ENCODE measurements at places on chromosomes 6 and 20.
A peak's percentile ranks its signal among the peaks of the same experiment; 100 is the strongest.

- no peak for DNase-seq
These were observed 10.9 kb upstream of the NCOA3 start for GRCh38 chr20:47490795-47491194.

DNA sequence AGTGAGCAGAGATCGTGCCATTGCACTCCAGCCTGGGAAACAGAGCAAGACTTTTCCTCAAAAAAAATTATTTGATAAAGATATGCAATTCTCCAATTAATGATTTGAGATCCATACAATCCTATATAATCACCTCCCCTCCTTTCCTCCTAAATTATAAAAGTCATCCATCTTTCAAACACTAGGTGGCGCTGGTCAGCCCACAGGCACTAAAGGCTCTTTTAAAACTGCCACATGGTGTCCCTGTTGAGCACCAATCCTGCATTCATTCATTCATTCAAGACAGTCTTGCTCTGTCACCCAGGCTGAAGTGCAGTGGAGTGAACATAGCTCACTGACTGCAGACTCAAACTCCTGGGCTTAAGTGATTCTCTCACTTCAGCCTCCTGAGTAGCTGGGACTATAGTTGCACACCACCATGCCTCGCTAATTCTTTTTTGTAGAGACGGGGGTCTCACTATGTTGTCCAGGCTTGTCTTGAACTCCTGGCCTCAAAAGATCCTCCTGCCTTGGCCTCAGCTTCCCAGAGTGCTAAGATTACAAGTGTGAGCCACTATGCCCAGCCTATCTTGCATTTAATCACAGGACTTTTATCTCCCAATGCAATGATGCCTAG, 58.7 kb upstream of the SLC2A12 start:
- peak; percentile 70 for DNase-seq

DNA sequence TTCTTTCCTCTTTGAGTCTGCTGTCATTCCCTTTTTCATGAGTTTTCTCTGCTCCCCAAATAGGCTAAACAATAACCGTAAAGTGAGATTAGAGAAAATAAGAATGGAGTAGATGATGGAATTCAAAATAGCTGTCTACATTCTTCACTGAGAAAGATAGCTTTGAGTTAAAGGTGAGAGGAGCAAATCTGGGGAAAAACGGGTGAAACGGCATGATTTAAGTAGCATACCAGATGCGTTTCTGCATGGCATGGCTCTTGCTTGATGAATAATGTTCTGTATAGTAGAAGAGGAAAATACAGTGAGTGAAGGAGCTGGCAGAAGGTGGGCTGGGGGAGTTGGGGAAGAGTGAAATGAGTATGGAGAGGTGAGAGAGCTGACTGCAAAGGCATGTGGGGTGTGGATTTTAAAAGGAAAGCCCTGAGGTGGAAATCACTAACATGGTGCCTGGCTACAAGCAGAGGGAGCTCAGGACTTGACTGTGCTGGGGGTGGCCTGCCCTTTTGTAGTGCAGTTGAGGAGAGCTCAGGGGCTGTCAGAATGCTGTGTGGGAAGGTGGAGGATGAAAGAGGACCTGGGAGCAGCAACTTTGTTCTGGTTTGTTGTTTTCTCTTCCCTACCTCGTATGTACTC, 8.8 kb downstream of the BICRAL start:
- no peak for DNase-seq

GRCh38 chr6:138237463-138237862, 19.2 kb upstream of the PBOV1 start:
- no peak for DNase-seq

GRCh38 chr20:50541606-50542041, 31.4 kb downstream of the PTPN1 start:
- no peak for DNase-seq

GRCh38 chr6:137305691-137306090, 86.5 kb upstream of the IFNGR1 start:
- no peak for DNase-seq

- no peak for DNase-seq
These were observed 10.0 kb upstream of the L3MBTL3 start for GRCh38 chr6:130008236-130008873.

GRCh38 chr6:22357724-22358189, 60.9 kb upstream of the PRL start:
- DNase-seq: no peak

GRCh38 chr20:59996108-59996507, 37.9 kb downstream of the CDH26 start:
- no peak for DNase-seq
